CD4-positive, alpha-beta T cell treated with Interleukin-15 for 4 hours (primary cell): ENCODE measurements at places on chromosomes 5 and 9.

GRCh38 chr5:73135429-73136054 is 15.2 kb downstream of the TMEM171 start:
- no peak for DNase-seq

DNA sequence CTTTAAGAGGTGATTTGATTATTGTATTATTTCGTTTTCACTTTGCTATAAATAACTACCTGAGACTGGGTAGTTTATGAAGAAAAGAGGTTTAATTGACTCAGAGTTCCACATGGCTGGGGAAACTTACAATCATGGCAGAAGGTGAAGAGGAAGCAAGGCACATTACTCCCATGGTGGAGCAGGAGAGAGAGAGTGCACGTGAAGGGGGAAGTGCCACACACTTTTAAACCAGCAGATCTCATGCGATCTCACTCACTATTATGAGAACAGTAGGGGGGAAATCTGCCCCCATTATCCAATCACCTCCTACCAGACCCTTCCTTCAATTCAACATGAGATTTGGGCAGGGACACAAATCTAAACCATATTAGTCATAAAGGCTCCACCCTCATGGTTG is 36.1 kb upstream of the NDFIP1 start:
- DNase-seq, result no peak

- DNase-seq, result no peak
Observed at GRCh38 chr5:178533136-178533535, 57.1 kb downstream of the COL23A1 start.

DNA sequence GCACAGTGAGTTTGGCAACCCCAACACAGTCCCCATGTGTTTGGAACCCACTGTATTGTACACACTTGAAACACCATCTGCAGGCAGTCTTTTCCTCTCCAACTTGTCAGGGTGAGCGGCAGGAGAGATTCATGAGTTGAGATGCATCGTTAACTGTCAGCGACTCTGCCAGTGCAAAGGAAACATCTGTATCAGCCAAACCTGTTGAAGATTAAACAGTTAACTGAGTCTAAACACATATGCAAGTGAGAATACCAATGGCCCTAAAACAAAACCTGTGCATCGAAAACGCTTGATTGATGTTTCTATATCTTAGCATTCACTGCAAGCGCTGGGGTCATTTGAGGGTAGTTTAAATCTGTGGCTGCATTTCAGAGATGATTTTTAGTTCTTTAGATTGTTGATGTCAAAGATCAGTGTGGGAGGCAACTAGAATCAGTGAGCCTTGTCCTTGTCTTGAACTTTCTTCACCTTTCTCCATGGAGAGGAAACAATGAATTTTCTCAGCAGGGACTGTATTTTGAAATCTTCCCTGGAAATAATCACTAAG is 41.3 kb upstream of the PAM start:
- DNase-seq, result no peak

DNA sequence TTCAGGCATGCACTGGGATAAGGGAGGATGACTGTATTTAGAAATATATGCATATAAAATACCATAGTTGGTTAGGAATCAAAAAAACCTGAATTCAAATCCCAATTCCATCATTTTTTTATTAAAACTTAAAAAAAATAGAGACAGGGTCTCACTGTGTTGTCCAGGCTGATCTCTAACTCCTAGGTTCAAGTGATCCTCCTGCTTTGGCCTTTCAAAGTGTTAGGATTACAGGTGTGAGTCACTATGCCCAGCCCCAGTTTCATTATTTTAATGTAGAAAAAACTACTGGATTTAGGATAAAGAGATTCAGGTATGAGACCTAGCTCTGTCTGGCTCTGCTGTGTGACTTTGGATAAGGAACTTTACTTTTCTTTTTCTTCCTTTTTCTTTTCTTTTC is 3.3 kb upstream of the LARP1 start:
- DNase-seq, result no peak

DNA sequence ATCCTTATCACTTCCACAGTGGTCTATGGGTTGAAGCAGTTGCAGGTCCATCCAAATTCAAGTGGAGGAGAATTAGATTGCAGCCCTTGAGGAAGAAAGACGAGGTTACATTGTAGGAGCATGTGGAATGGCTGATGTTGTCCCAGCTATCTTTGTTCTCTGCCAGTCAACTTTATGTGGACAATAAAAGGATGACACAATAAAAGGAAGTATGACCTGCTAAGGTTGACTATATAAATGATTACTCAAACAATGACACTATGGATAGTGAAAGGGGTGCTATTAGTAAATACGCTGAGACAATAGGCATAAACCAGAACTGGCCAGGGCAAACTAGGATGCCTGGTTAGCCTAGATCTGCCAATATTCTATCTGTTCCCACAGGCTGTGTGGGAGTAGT is 12.8 kb upstream of the ZNF618 start:
- DNase-seq, result no peak
